ENCODE measurements at places on chromosomes 12 and 14. TPM values are rescaled to one million over a fixed set of nuclear protein-coding genes. Genes with fewer than 3 reads are reported as not detected.

- no peak for DNase-seq
These were observed 286.4 kb upstream of the PRKD1 start for GRCh38 chr14:30214014-30214413.

DNA sequence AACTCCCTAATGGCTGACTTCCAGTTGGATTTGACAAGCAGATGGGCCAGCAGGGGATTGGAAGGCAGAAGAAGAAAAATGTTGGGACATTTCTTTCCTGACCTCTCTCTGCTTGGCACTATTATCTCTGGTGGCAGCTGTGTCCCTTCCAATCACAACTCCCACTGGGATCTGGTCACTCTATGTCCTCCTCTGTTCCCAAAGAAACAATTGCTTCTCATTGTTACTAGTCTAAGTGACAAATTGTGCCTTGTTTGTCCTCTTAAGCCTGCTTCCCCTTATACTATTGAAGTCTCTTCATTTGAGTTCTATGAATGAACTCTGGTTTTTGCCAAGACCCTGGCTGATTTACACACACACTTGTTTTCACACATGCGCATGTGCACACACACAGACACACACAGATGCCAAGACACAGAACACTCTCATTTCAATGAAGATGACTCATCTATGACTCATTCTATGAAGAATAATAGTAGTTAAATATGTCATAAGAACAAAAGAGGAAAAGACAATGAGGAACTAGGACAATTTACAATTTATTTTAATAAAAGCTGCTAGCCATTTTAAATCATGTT, 83.0 kb upstream of the FAR2 start:
- no peak for DNase-seq

DNA sequence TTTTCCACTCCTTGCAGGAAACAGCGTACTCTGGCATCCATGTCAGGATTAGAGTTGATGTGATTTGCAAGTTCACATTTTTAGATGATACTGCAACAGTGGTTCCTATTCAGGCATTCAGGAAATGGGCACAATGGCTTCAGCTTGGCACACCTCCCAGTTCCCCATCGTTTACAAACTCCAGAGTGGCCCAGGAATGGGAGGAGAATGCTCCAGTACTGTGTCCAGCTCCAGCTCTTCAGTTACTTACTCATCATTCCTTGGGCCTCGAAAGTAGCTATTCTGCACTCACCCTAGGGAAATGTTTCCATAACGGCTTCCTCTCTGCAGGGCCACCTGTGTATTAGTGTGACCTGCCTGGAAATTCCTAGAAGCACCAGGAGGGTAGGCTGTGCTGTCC, 239.7 kb upstream of the RGS6 start:
- no peak for DNase-seq

GRCh38 chr14:35299708-35300107, 7.5 kb downstream of the PSMA6 start:
- DNase-seq: no peak

GRCh38 chr12:104281636-104282035, 21.9 kb upstream of the EID3 start:
- DNase-seq: no peak

DNA sequence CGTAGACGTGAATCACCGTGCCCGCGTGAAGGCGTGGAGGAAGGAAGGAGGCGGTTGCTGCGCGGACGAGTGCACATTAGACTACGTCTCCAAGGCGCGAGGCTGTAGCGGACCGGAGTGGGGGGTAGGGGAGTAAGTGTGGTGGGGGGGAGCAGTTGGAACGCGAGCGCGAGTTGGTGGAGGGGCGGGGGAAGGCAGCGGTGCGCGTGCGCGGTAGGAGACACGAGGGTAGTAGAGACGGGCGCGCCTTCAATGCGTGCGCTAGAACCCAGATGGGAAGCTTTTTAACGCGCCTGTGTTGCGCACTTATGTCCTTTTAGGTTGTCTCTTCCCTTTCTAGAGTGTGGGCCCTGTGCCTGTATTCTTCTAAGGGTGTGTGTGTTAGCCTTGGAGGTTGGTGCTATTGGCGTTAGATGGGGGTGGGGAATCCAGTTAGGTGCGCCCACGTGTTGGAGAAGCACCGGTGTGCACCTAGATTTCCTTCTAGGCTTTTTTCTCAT, 604 bp downstream of the EIF4B start:
- DNase-seq: peak; percentile 71

DNA sequence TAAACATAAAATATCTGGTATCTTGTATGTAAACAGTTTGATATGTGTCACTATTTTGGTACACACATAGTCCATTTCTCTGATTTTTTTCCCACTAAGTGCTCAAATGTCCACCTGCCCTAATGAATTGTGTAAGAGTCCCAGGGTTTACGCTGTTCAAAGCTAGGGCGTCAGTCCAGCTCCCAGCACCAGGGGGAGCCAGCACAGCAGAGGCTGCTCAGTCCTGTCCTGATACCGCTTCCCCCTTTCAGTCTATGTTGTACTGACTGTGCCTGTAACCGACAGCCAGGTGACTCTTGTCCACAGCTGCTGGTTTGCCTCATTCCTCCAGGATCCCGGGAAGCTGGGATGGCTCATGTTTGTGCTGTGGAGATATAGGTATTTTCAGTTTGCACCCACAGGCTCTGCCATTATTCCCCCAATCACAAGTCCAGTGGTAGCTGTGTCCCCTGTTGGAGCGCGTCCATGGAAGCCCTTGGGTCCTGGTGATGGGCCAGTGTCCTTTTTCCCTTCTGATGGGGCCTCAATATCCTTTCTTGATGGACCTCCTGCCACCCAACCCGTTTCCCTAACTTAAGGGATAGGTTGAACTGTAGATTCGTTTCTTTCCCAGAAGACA, 242.0 kb downstream of the NEDD1 start:
- peak; percentile 11 for DNase-seq

DNA sequence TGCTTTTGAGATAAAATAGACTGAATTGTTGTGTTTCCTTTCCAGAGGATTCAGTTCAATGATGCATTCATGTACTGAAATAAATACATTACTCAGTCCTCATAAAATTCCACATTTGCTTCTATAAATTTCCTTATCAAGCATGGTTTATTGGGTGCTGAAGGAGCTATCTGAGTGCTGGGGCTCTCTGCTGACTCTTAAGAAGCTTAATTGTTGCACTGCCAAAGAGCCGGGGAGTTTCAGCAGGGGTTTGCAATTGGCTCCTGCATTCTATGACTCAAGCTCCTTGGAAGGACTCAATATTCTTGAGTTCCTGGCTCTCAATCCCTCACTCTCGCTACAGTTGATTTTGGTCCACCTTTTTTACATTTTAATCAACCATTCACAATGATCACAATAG, 69.8 kb upstream of the PYGL start:
- DNase-seq: peak; percentile 70

DNA sequence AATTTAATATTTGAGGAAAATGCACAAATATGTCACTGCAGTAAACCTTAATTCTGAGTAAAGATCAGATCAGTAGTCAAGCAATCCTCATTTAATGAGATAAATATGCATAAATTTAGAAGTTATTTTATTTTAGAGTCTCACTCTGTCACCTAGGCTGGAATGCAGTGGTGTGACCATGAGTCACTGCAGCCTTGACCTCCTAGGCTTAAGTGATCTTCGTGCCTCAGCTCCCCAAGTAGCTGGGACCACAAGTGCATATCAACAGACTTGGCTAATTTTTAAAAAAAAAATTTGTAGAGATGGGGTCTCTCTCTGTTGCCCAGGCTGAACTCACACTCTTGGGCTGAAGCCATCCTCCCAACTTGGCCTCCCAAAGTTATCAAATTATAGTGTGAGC, 41.3 kb downstream of the LMO3 start:
- DNase-seq: no peak

DNA sequence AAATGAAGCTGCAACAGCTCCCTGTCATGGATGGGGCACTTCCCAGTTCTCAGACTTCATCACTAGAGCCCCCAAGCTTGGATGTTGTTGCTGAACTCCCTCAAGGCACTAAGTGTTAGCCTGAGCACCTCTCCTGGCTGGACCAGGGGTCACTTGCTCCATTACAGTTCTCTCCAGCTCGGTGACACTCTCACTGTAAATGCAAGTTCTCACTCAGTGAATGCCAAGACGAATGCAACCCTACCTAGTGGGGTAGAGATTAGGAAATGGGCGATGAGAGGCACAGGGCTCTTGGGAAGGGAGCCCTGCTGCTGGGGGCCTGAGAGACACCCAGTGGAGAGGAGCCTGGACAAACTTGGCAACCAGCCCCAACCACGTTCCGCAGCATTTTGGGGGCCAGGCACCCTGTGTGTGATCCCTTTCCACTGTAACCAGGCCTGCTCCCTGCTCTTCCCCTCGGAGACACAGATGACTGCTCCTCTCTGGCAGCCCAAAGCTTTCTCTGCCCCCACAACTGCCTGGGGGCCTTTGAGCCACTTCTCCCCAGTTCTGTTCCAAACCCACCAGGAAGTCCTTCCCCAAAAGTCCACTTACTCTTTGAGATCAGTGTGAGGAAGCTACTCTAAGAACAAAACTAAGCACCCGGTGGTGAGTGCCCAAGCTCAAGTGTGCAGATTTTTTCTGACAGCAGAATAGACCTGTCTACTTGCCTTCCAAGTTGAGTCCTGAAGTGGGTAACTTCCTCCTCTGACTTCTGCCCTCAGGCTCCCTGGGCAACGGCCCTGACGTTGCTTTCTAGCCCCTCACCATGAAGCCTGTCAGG, 8.0 kb upstream of the SELPLG start:
- no peak for DNase-seq

GRCh38 chr14:103213331-103213730, 90.1 kb downstream of the TNFAIP2 start:
- DNase-seq: no peak

GRCh38 chr14:90198541-90199060, 57.8 kb upstream of the PSMC1 start:
- no peak for DNase-seq

DNA sequence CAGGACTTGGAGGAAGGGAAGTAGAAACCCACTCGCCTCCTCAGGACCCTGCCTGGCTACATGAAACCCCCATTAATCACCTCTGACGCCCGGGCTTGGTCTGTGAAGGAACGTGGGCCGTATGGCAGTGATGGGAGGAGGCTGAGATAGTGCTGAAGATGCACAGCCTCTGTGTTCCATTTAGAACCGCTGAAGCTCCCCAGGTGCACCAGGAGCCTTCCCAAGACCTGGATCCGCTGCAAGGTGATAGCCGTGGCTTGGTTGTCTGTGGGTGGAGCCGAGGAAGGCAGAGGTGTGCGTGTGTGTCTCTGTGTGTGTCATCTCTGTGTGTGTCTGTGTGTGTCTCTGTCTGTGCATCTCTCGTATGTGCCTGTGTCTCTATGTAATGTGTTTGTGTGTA, 293.1 kb downstream of the CACNA1C start:
- no peak for DNase-seq

DNA sequence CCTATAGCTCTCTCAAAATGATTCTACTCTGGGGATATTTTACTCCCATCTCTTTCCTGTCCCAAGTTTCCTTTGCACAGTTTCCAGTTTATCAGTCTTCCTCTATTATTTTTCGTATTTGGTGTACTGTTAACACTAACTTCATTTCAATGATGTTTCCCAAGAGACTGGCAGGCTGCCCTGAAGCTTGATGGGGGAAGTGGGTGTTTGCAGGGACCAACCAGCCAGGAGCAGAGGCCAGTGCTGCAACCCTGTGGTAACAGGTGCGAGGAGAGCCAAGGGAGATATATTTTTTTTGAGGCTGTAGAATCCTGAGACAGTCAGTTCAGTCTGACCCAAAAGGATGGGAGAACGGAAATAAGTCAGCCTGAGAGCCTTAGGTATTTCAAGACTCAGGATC, 11.8 kb upstream of the CEBPE start:
- no peak for DNase-seq

DNA sequence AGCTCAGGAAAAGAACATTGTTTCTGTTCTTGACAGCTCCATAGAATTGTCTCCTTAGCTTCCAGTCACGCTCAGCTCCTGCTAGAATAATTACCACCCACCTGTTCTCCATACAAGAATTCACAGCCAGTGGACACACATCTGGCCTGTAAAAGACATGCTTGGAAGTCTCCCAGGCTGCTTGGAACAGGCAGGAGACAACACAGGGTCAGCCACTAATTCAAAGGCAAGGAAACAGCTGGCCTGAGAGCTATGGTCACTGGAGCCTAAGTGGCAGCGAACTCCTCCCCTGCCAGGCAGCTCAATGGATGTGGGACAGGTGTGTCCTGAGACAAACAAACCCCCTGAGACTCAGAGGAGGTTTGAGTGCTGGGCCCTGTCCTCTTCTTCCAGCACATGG, 22.9 kb upstream of the LTBP2 start:
- DNase-seq: peak; percentile 83

- DNase-seq: no peak
These were observed 1300.5 kb downstream of the TMEM121 start for GRCh38 chr14:106826833-106827369.

GRCh38 chr14:32469388-32470160, 140.5 kb downstream of the AKAP6 start:
- no peak for DNase-seq

DNA sequence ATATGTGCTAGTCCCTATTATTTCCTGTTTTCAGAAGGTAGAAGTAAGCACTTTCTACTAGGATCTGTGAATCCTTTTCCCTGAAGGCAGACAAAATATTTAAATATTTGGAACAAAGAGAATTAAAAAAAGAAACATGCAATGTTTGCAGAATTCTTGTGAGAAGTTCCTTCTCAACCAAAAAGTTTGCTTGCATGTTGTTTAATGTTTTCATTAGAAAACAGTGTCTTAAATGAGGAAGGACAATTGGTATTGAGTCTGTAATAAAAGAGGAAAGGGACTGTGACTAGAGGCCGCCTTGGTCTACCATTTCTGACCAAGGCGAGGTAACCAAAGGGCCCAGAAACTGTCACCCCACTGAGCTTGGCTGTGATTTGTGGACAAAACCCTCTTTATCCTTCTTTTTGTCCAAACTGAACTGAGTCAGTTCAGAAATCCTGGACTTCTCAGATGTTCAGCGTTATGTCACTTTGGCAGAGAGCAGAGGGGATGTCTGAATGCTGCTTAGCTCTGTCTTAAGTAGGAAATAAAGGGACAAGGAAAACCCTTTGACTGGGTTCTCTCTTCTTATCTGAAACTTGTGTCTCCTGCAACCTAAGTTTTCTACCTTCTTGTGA, 129.8 kb upstream of the CPM start:
- DNase-seq: no peak

The ABHD12B gene
- polyA plus RNA-seq: 1.6 TPM

The LTB4R2 gene
- 4.1 TPM for polyA plus RNA-seq

The TMEM119 gene
- 30.1 TPM for polyA plus RNA-seq

The TAS2R8 gene
- not detected for polyA plus RNA-seq

The OTOGL gene
- polyA plus RNA-seq: 0.44 TPM

The LRRIQ1 gene
- polyA plus RNA-seq: 0.27 TPM

The SLC25A21 gene
- polyA plus RNA-seq: 1.5 TPM

The FGF23 gene
- not detected for polyA plus RNA-seq

The TROAP gene
- polyA plus RNA-seq: 10.0 TPM

The PTPRR gene
- polyA plus RNA-seq: 1.5 TPM

The B3GNT4 gene
- 0.59 TPM for polyA plus RNA-seq

Data from hindlimb muscle (tissue), 1 donor.